ENCODE measurements at places on chromosomes 7 and 10. TPM values are rescaled to one million over a fixed set of nuclear protein-coding genes. Genes with fewer than 3 reads are reported as not detected.

GRCh38 chr10:28219251-28219650, 83.6 kb downstream of the MPP7 start:
- no peak for DNase-seq
- H3K4me1 ChIP-seq = peaks cover 4% of the 10 kb centered on the region
- H3K36me3 ChIP-seq = no peaks in the 10 kb centered on the region
- H3K4me3 ChIP-seq = no peak overlapping the region

DNA sequence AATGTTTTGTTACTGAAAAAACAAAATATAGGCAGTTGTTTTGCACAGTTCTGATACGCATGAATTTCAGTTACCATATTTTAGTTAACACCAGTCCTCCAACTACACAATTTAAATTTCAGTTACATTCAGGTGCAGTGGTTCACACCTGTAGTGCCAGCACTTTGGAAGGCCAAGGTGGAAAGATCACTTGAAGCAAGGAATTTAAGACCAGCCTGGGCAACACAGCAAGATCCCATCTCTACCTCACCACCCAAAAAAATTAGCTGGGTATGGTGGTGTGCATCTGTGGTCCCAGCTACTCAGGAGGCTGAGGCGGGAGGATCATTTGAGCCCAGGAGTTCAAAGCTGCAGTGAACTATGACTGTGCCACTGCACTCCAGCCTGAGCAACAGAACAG, 45.3 kb downstream of the ABI1 start:
- H3K36me3 ChIP-seq = no peaks in the 10 kb centered on the region
- H3K4me1 ChIP-seq = peaks cover 2% of the 10 kb centered on the region
- H3K4me3 ChIP-seq = no peak overlapping the region
- DNase-seq = no peak

- H3K4me1 ChIP-seq = peaks cover 7% of the 10 kb centered on the region
- H3K4me3 ChIP-seq = no peak overlapping the region
- no peaks in the 10 kb centered on the region for H3K27me3 ChIP-seq
- no peaks in the 10 kb centered on the region for H3K36me3 ChIP-seq
- no peak overlapping the region for H3K27ac ChIP-seq
Observed at GRCh38 chr7:121078701-121079227, 90.3 kb downstream of the CPED1 start.

- no peak for DNase-seq
- no peak overlapping the region for H3K4me3 ChIP-seq
- H3K27me3 ChIP-seq = no peaks in the 10 kb centered on the region
- no peaks in the 10 kb centered on the region for H3K36me3 ChIP-seq
- no peak overlapping the region for H3K27ac ChIP-seq
Observed at GRCh38 chr7:25379351-25380300, 151.3 kb upstream of the NPVF start.

- no peak overlapping the region for H3K4me3 ChIP-seq
- DNase-seq = no peak
- no peaks in the 10 kb centered on the region for H3K27me3 ChIP-seq
Observed at GRCh38 chr10:50387007-50387731, 135.9 kb upstream of the ASAH2 start.

The FRMD4A gene
- total RNA-seq = 55.9 TPM

The PON1 gene
- not detected for total RNA-seq

DNA sequence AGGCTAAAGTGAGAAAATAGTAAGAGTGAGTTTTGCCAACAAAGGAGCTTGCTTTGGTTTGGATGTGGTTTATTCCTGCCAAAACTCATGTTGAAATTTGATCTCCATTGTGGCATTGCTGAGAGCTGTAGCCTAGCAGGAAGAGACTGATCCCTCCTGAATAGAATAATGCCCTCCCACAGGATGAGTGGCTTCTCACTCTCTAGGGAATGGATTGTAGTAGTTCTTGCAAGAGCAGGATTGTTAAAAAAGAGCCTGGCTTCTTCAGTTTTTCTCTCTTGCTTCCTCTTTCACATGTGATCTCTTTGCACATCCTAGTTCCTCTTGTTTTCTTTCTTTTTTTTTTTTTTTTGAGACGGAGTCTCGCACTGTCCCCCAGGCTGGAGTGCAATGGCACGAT, 34.4 kb downstream of the ASAH2 start:
- no peaks in the 10 kb centered on the region for H3K36me3 ChIP-seq
- H3K27me3 ChIP-seq = no peaks in the 10 kb centered on the region
- no peaks in the 10 kb centered on the region for H3K4me1 ChIP-seq

DNA sequence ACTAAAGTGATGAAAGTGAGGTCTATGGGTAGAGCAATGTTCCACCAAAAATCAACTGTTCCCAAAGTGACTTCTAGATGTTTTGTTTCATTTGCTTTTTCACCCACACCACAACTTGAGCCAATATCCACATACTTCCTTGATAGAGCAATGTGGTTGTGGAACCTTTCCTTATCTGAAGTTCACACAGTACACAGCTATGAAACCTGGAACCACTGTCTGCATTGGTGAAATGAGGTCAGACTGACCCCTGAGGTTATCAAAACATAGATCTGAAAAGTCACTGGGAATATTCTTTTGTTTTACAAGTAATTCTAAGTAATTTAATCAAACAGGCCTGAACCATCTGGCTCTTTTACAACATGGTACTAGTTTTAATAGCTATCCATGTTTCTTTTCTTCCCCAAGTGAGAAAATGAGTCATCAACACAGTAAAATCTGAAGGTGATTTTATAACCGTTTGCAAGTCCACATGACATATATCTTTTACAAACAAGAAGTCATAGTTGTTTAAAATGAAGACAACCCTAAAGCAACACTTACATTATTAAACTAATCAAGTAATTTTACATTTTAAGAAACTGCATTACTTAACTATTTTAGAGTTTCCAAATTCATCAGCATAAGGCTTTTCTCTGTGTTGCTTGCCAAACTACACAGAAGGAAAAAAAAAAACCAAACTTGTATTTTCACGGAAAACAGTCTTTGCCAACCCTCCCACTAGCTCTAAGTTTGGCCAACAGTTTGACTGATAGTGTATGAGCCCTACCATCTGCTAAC, 80.3 kb downstream of the LRRC17 start:
- DNase-seq = no peak
- no peaks in the 10 kb centered on the region for H3K27me3 ChIP-seq
- no peak overlapping the region for H3K4me3 ChIP-seq
- H3K4me1 ChIP-seq = no peaks in the 10 kb centered on the region
- no peaks in the 10 kb centered on the region for H3K36me3 ChIP-seq
- H3K27ac ChIP-seq = peak overlapping the region; percentile 91

Measured in aorta (tissue), 5 donors.